Panc1 (cell line): ENCODE measurements at places on chromosomes 5 and 9. TPM values are rescaled to one million over a fixed set of nuclear protein-coding genes. Genes with fewer than 3 reads are reported as not detected.

MARCOL gene
- not detected for total RNA-seq

KCNN2 gene
- total RNA-seq, result not detected

NMRK1 gene
- 16.0 TPM for total RNA-seq

SPINK6 gene
- total RNA-seq, result not detected

CER1 gene
- not detected for total RNA-seq

FAM153A gene
- not detected for total RNA-seq

RNF208 gene
- 11.5 TPM for total RNA-seq

TEX48 gene
- not detected for total RNA-seq

PRDM9 gene
- total RNA-seq, result not detected
